ENCODE measurements at places on chromosomes 2 and 18.

DNA sequence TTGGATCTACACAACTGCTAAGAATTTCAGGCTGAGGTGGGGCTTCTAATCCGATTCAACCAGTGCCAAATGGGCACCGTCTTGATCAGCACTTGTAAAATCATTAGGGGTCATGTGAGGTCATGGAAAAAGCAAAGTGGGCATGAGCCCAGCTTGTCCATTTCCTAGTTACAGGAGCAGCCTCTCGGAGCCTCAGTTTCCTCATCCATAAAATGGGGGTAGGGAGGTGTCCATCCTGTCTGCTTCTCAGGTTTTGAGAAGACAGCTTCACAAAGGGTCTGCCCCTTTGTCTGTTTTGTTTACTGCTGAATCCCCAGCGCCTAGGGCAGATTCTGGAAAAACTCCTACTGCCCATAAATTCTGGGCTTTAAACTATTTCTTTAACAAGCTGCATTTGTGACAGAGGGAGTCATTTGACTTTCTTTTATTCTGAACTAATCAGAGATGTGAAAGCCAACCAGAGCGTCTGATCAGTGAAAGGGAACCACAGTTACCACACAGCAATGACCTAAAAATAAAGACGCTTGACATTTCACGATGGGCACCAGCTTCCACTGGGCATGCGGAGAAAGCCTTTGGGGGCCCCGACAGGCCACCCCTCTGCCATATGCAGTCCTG, 38.9 kb downstream of the DNMT3A start:
- DNase-seq: no peak

DNA sequence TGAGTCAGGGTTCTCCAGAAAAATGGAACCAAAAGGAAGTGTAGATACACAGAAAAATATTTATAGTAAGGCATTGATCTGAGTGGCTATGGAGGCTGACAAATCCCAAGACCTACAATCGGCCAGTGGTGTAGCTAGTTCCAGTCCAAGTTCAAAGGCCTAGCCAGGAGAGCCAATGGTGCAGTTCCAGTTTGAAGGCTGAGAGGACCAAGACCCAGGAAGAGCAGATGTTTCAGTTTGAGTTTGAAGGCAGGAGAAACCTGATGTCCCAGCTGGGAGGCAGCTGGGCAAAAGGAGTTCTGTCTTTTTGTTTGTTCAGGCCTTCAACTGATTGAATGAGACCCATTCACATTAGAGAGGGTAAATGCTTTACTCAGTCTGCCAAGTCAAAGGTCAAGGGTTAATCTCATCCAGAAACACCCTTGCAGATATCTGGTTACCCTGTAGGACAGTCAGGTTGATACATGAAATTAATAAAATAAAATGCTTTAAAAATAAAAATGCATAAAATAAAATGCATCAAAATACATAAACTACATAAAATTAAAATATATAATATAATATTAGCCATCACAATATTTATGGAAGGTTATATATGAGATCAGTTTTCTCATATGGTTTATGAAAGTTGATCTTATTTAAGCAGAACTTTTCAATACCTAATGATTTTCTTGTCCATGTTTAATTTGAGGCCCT, 38.7 kb downstream of the KCNE4 start:
- no peak for DNase-seq

DNA sequence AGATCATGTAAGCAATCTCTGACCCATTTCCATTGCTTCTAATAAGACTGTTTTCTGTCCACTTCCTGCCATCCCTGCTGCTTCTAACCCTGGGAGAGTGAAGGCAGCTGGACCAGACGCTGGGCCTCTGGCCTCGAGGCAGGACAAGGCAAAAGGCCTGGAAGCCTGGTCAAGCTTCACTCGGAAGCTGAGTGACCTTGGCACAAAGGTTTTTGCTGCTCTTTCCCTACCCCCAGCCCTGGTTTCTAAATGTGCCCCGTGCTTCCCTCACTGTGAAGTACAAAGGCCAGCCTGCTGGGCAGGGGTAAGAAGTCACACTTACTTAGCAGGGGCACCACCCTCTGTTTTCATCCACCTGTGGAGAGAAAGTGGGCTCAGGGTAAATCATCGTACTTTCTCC, 195.0 kb downstream of the TNS1 start:
- DNase-seq: no peak

DNA sequence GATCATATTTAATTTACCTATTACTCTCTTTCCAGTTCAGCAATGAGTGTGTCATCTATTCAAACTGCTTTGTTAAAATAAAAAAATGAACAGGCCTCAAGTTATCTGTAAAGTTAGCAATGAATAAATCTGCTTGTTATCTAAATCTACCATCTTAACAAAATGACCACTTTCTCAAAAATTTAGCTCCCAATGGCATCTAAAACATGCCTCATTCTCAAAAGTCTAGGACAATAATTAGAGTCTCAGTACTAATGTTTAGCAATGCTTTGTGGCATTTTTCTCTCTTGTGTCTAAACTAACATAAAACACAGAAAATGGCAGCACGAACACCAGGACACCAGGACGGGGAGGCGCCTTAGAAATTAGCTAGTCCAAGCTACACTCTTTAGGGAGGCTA, 3.6 kb upstream of the ASAP2 start:
- DNase-seq: no peak

- no peak for DNase-seq
Measured at GRCh38 chr2:24917086-24917485, 3.0 kb downstream of the ADCY3 start.

GRCh38 chr2:54233832-54234649, 22.0 kb downstream of the TSPYL6 start:
- DNase-seq: no peak

- no peak for DNase-seq
Measured at GRCh38 chr2:128395640-128396499, 77.2 kb upstream of the HS6ST1 start.

DNA sequence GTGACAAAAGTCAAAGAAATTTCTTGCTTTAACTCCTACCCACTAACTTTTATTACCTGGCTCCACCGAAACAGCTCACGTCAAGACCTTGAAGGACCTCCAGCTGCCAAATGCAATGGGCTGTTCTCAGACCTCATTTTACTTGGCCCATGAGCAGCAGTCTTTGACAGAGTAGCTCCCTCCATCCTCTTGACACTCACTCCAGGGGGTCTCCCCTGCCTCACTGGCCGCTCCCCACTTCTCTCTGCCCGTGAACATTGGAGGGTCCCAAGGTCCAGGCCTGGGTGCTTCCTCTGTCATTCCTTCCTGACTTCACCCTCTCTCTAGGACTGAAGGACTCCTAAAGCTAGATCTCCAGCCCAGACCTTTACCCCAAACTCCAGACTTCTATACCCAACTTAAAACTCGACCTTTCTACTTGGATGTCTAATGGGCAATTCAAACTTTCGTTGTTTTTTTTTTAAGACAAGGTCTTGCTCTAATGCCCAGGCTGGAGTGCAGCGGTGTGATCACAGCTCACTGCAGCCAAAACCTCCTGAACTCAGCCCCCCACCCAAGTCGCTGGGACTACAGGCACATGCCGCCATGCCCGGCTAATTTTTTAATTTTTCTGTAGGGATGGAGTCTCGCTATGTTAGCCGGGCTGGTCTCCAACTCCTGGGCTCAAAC, 92.9 kb upstream of the ST3GAL5 start:
- DNase-seq: no peak

- no peak for DNase-seq
Measured at GRCh38 chr18:5159080-5159479, 38.0 kb downstream of the AKAIN1 start.

- no peak for DNase-seq
Measured at GRCh38 chr2:7861910-7862702, 819.8 kb upstream of the ID2 start.

DNA sequence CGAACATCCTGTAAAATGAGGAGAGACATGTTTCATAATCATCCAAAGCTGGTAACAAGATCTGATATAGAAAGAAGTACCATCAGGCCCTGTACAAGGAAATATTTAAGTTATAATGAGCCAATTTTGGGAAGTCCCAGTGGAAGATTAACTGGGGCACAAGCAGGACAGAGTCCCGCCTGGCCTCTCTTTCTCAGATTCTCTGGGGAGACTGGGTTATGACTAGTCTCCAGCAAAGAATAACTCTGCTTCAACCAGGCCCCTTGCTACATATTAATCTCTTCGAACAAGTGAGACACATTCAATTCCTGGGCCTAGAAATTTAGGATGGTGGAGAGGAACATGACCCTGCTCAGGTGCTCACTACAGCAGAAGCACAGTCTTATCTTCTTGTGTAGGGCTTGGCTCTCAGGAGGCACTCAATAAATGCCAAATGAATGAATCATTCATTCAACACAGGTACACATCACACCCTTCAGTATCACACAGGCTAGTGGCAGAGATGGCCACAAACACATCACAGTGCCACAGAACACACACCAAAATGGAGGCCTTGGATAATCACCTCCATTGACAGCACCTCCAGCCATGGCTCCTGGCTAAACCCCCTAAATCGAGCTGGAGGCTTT, 46.4 kb upstream of the RNF152 start:
- no peak for DNase-seq

DNA sequence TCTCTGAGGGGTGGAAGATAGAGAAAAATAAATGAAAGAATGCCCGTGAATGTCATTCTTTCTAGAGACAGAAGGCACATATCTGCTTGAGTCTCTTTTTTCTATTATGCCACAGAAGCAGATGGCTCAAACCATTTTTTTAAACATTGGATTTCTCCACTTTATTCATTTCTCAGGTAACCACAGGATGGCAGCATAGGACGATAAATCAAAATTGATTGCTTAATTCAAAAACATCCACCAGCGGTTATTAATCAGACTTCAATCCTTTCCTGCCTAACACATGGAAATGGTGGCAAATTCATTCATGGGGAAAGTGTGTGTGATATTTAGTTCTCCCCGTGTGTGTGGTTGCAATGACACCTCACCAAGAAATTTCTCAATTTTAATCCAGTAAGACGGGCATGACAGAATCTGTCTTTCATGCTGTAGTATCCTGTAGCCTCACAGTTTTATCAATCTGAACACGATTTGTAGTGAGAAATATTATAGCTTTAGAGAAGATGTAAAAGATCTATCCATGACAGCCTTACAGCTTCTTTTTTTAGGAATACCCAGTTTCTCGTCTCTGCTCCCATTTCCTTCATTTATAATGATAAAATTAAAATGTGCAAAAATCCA, 72.2 kb downstream of the DSC3 start:
- DNase-seq: no peak

DNA sequence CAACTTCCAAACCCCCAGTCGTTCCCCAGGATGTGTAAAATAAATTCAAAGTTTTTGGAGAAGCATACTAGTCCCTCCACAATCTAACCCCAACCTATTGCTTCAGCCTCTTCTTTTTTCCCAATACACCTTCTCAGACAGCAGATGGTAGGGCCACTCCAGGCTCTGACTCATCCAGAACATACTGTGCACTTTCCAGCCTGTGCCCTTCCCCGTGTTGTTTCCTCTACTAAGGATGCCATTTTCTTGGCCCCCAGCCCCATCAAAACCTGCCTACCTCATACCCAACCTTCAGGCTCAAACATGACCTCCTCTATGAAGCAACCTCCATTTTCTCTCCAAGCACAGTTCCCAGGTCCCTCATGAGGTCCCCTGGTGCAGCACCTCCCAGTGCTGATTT, 669.3 kb downstream of the BCL11A start:
- DNase-seq: no peak

DNA sequence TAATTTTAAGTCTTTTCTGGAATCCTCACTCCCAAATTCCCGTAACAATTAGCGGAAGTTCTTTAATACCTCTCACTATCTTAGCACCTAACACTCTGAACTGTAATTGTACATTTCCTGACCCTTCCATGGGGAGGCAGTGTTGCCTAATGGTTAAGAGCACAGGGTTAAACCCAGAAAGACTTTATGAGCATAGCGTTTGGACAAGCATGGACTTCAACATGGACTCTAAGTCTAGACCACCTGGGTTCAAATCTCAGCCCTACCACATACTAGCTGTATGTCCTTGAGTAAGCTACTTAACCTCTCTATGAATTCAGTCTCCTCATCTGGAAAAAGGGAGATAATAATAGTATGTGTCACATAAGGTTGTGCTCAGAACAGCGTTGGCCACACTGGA, 13.0 kb downstream of the ANTXR1 start:
- DNase-seq: no peak

Measured in activated CD4-positive, CD25-positive, alpha-beta regulatory T cell treated with anti-CD3 and anti-CD28 coated beads, Interleukin-2, amount 50 U/mL, for 16 hours (primary cell).